ENCODE measurements at places on chromosomes 3 and 15.

- peak; percentile 20 for DNase-seq
These were observed 172.7 kb upstream of the TP63 start for GRCh38 chr3:189458528-189458927.

GRCh38 chr15:47300596-47300995 lies 416.7 kb upstream of the SEMA6D start:
- no peak for DNase-seq

- DNase-seq: no peak
These were observed 101.5 kb downstream of the ATP8B4 start for GRCh38 chr15:50017522-50017921.

GRCh38 chr15:32671339-32672325 lies 30.1 kb downstream of the SCG5 start:
- DNase-seq: peak; percentile 41

DNA sequence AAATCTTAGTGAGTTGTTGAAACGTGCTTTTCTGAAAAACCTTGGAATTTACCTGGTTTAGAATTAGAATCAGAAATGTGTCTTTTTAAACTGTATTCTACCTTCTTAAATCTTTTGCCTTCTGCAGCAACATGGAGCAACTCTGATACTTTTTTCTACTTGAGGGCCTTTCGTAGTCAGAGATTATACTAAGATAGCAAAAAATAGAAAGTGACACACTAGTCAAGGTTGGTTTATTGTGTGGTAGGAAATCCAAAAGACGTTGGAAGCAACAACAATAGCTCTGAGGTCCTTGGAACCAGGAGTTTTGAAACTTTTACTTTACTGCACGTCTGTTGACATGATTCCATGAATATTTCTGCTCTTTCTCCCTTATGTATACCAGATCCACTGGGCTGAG lies 294.9 kb downstream of the LPP start:
- DNase-seq: no peak

DNA sequence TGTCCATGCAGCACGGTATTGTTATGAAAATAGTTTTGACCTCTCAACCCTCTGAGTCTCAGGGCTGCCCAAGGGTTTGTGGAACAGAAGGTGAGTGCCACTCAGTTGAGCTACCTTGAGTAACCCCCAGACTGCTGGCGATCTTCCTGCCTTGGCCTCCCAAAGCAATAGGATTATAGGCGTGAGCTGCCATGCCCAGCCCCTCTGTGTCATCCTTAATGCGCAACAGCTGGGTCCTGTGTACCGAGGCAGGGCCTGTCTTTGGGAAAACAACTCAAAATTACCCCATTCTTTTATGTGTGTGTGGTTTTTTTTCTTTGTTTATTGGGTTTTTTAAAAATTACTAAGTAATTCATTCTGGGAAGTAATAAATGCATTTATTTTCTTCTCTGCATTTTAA lies 78.3 kb upstream of the TPM1 start:
- DNase-seq: no peak

GRCh38 chr3:59607656-59608055 lies 557.8 kb upstream of the CFAP20DC start:
- no peak for DNase-seq

- no peak for DNase-seq
These were observed 1239.2 kb downstream of the NSUN3 start for GRCh38 chr3:95302044-95302443.

DNA sequence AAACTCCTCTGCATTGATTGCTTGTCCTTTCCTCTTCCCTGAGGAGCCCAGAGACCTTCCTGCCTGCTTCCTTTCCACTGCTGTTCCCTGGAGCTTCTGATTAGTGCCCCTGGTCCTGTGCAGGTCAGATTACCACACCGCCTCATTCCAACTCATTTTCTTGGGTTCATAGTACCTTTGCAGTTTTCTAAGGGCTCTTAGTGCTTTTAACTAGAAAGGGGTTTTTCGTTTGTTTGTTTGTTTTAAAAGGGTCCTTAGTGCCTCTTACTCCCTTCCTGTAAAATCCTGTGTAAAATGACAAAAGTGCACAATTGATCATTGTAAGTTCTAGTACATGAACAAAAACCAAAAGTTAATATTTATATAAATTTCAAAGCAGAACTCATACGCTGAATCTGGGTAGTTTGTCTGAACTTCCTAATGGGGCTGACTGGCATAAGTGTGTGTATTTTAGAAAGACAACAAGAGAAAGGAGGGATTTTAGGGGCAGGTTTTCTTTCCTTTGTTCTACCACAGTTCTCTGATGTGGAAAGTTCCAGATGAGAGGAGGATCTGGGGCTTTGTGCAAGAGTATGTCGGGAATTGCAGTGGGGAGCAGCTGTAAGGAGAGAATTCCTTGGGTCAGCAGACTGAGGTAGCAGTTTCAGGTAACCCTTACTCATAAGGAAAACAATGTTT lies 30.6 kb downstream of the SNRK start:
- no peak for DNase-seq

DNA sequence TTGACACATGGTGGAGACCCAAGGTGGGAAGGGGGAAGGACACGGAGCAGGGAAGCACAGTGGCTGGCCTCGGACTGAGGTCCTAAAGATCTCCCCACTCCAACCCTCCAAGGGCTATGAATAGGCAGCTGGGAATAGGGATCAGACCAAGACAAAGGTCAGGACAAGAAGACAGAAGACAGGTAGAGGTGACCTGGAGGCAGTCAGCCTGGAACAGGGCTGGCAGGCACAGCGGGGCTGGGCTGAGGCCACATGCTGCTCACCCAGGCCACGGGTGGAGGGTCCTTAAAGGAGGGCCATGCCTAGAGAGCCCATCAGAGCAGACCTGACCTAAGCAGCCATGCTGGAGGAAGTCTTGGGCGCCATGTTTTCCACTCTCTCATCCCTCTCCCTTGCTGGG lies 2.7 kb upstream of the PLA2G4D start:
- no peak for DNase-seq

- no peak for DNase-seq
These were observed 19.7 kb downstream of the STARD5 start for GRCh38 chr15:81304226-81304625.

DNA sequence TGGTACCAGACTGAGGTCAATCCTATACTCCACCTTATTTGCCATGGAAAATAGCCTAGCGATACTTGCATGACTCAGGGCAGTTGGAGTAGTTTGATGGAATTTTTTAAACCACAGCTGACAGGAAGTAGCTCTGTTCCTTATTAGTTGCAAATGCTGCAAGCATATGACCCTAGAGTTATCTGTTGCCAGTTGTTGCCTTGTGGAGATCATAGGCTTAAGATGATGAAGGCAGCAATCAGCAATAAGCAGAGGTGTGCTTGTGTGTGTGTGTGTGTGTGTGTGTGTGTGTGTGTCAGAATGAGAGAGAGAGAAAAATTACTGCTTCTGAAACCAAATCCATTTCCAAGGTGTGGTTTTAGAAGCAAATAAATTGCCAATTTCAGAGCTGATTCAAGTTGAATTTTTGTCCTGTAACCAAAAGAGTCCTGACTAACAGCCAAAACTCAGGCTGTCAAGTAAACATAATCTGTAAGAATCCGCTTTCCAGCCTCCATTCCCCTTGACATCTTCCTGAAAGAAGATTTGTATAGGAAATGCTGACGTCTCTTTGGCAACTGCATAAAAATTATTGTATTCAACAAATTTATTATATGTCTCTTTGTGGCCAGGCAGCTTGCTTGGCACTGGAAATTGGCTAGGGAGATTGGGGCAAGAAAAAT lies 141.2 kb downstream of the SERPINI1 start:
- DNase-seq: peak; percentile 53

DNA sequence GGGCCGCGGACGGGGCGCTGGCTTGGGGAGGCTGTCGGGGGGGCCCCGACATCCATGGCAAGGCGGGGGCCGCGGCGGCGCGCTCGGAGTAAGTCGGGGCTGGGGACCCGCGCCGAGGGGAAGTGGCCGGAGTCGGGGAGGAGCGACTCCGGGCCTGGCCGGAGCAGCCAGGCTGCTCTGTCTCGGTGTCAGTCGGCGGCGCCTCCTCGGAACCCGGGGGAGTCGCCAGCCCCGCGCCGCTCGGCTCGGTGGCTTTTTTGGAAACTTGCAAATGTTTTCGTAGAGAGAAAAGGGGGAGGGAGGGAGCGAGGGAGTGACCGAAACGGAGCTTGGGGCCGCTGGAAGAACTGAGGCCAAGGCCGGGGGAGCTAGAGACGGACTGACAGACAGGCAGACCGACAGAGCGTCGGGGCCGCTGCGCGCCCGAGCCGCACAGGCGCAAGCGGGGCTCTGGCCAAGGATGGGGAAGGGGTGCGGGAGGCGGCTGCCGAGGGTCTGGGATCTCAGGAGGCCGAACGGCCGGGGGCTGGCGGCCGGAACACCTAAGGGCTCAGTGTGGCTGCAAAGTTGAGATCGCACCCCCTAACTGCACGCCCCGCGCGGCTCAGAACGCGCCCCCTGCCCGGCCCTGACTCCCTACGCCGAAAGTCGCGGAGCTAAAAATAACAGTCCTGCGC lies 5.0 kb downstream of the PTH1R start:
- peak; percentile 70 for DNase-seq

- DNase-seq: no peak
These were observed 506.3 kb upstream of the GRM7 start for GRCh38 chr3:6354653-6355052.

DNA sequence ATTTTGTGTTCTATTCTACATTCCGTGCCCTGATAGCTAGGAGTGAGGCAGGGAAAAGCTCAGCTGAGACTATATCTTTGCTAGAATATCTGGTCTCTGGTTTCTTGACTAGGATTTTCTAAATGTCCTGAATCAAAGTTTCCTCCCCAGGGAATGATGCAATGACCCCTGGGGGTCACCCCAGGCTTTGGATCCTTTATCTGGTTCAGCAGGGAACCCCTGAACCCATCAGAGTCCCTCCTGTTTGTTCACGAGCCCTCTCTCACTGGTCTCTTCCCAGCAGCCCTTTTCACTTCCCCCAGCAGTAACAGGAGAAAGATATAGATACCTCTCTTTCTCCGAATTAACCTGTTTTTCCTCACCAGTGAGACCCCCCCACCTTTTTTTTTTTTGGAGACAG lies 14.3 kb downstream of the TM2D3 start:
- DNase-seq: no peak

- DNase-seq: no peak
These were observed 25.6 kb downstream of the TIGIT start for GRCh38 chr3:114319453-114319852.

GRCh38 chr3:124492824-124493223 lies 237.4 kb upstream of the UMPS start:
- no peak for DNase-seq

- no peak for DNase-seq
These were observed 25.1 kb downstream of the PDZRN3 start for GRCh38 chr3:73599605-73600004.

- no peak for DNase-seq
These were observed 15.2 kb downstream of the ADIPOQ start for GRCh38 chr3:186857743-186858142.

GRCh38 chr3:88610820-88611219 lies 461.1 kb downstream of the C3orf38 start:
- no peak for DNase-seq

- peak; percentile 61 for DNase-seq
These were observed 120.1 kb downstream of the LIPC start for GRCh38 chr15:58551764-58552504.

GRCh38 chr3:12663401-12663935 lies 449 bp downstream of the RAF1 start:
- peak; percentile 67 for DNase-seq

GRCh38 chr3:58341376-58341775 lies 8.7 kb downstream of the PXK start:
- DNase-seq: no peak

GRCh38 chr3:42025370-42026138 lies 63.7 kb upstream of the ULK4 start:
- DNase-seq: peak; percentile 97

DNA sequence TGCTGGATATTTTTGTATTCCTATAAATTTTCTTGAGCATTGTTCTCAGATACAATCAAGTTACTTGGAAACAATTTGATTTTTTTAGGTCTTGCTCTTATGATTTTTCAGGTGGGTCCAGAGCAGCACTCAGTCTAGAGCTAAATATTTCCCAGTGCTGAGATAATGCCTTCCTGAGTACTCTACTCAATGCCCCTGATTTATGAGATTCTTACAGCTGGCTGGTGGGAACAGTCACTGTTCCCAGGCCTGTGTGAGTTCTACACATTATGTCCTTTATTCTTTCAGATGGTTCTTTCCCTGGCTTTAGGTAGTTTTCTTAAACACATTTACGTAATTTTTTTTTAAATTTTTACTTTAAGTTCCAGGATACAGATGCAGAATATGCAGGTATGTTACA lies 51.0 kb upstream of the EIF5A2 start:
- DNase-seq: no peak

DNA sequence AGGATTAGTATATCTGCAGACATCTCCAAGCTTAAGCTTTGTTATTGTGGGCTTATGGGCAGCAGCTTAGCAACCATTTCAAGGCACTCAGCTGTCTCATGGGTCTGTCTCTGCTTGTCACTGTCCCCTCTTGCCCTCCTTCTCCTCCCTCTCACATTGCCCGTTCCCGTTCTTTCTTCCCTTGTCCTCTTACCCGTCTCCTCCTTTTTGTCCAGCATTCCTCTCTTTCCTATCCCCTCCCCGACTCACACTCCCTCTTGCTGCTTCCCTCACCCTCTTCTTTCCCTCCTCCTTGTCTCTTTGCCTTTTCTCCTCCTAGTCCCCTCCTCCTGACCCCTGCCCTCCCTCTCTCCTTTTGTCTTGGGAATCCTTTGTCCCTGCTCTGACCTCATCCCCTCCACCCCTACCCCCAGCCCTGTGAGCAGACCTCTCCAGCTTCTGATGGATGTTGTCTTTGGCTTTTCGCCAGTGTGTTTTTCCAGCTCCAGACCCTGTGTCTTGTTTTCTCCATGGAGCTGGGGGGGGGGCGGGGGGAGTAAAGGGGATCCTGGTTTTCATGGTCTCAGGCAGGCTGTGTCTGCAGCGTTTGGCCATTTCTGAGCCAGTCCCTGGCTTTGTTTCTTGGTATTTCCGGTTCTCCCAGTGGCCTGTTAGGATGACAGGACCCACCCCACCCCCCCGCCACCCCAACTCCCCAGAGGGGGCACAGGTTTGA lies 47.9 kb upstream of the TRAK1 start:
- DNase-seq: peak; percentile 89

DNA sequence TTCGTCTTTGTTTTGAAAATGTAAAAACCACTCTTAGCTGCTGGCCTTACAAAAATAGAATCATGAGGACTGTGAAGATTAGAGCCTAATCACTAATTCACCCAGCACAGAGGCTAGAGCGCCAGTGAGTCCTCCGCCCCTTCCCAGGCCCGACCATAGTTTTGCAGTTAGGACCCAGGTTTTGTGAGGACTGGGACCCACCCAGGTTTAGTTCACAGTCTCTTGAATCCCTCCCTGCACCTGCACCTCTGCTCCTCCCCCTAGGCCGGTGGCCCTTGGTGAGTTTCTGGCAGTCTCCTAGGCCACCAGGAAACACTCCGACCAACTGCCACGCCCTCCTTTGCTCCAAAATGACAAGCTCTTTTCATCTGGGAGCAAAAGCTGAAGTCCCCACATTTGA lies 136.0 kb upstream of the CCDC54 start:
- DNase-seq: peak; percentile 69

DNA sequence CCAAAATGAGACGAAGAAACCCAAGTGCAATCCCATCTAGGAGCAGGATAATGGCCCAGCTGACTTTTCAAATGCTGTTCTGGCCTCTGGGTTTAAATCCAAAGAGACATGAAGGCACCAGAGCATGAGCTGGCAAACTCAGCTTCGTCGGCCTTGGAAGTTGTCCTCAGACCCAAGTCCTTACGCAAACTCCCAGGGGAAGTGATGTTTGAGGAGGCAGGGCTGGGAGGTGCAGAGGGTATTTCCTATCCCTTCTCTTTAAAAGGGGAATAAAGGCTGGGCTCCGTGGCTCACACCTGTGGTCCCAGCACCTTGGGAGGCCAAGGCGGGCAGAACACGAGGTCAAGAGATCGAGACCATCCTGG lies 68.9 kb upstream of the HERC1 start:
- no peak for DNase-seq
